ENCODE measurements at places on chromosomes 4 and X. TPM values are rescaled to one million over a fixed set of nuclear protein-coding genes. Genes with fewer than 3 reads are reported as not detected.

The ENOPH1 gene
- 36.9 TPM for polyA plus RNA-seq

The UGT2B17 gene
- not detected for polyA plus RNA-seq

The CTAG1B gene
- polyA plus RNA-seq: not detected

DNA sequence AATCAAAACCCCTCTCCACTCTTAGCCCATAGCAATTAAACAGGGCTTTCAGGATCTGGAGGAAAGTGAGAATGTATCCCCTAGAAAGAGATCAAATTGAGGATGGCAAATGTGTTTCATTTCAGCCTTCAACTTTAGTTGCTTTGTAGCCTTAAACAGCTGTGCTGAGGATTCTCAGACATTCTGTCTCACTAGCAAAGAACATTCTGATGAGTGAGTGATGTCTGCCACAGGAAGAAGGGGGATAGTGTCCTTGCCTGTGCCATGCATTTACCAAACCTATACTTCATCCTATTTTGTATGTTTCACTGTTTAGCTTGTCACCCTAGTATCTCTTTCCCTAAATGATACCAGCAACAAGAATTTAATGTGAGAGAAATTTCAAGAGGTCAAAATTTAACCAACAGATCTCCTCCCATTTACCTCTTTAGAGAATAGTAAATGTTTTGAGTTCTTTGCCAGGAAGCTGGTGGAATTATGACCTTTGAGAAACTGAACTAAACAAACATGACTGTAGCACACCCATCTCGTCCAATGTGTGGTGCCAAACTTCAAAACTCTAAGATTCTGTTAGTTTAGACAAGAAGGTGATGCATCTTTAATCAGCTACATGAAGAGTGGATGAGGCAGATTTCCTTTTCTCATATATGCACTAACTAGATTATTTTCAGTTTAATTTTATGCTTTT is 165.6 kb downstream of the PALLD start:
- no peak for DNase-seq

- DNase-seq: no peak
These were observed 10.2 kb upstream of the TMEM156 start for GRCh38 chr4:39042366-39042765.

- DNase-seq: no peak
These were observed 350.9 kb upstream of the F9 start for GRCh38 chrX:139179592-139179991.

DNA sequence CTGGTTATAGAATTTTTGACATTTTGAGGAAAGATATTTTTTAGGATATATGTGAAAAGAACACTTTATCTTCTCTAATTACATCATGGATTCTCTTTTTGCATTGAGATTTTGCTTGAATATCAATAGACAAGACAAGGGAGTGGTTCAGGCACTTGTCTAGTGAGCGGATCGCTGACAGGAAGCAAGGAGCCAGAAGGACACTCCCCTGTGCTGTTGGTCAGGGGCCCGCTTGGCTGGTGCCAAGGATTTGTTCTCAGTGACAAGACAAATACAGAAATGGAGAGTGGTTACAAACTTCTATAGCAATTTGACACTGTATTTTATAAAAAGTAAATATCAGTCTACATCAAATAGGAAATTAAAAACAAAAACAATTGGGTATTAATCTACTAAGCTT is 60.0 kb downstream of the SLC9B1 start:
- no peak for DNase-seq

DNA sequence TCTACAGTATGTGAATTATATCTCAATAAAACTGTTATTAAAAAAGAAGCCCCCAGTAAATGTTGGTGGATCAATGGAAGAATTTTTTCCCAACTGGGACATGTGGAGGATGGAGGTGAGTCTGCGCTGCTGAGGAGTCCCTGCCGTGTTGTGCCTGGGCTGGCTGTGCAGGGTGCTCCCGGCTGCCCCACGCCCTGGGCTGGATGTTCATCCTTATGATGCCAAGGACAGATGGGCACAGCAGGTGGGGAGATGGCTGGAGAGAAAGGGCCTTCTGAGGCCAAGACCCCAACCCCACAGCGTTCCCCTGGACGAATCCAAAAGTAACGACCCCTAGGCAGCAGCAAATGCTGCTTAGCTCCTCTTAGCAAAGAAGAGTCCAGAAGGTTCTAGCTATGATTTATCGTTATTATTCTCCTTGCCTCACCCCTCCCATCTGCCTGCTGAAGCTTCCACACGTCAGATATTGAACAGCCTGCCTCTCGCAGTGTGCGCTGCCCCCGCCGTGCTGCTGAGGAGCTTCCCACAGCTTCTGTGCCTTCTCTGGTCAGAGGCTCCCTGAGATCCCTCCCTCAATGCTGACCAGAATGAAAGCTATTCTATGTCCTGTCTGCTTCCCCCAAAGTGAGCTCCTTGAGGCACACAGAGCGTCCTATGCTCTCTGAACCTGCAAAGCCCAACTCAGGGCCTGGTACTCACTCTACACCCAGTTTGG is 26.5 kb downstream of the HMX1 start:
- DNase-seq: no peak

All from GM23248 (cell line).